ENCODE measurements at places on chromosomes 11 and 22.

DNA sequence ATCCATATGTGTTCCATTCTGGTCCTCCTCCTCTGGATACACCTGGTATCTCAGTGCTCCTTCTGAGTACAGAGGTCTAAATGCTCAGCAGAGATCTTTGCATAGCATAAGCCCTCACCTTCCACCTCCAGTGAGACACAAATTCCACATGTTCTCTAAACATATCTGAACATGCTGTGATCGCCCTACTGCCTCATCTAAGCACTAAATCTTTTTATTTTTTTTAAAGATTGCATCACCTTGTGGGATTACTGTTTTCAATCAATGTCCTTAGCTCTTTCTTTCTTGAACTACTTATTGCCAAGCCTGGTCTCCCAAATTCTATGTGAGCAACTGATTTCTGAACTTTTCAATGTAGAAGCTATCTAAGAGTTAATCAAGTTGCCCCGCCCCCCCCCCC, 113.4 kb downstream of the TRPC6 start:
- no peak for DNase-seq

DNA sequence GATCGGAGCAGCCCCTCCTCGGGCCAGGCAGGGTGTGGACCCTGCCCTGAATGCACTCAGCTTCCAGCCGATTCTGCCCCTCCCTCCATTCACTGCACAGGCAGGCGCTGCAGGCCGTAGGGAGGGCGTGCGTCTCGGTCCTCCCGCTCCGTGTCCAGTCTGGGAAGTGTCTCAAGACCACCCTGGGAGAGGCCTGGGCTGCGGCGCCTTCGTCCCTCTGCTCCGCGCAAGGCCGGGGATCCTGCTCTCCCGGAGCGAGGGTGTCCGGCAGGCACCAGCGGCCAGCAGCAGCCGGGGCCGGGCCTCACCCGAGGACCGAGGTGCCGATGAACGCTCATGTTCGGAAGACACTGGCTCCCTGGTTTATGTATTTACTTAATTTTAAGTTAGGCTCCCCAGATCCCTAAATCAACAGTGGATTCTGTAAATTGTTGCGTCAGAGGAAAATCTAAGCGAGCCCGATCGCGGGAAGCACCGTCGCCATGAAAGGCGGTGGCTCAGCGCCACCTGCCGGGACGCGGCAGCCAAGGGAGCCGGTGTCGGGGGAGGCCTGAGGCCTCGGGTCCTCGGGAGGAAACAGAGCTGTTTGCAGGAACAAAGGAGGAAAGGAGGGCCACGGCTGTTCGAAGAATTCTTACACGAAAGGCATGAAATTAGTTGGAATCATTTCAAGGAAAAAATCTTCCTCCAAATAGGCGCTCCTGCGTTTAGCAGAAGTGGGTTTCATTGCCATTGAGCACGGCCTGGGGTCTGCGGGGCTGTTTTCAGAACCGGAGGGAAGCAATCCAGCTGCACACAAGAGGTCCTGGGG, 195.3 kb downstream of the BRD1 start:
- DNase-seq = peak; percentile 58

GRCh38 chr11:100774132-100774531, 87.0 kb downstream of the ARHGAP42 start:
- no peak for DNase-seq

GRCh38 chr11:119167933-119168332, 592 bp upstream of the NLRX1 start:
- DNase-seq = no peak

- no peak for DNase-seq
Measured at GRCh38 chr11:75174781-75175370, 24.0 kb downstream of the SLCO2B1 start.

GRCh38 chr11:72041364-72042063, 38.8 kb downstream of the NUMA1 start:
- peak; percentile 94 for DNase-seq

DNA sequence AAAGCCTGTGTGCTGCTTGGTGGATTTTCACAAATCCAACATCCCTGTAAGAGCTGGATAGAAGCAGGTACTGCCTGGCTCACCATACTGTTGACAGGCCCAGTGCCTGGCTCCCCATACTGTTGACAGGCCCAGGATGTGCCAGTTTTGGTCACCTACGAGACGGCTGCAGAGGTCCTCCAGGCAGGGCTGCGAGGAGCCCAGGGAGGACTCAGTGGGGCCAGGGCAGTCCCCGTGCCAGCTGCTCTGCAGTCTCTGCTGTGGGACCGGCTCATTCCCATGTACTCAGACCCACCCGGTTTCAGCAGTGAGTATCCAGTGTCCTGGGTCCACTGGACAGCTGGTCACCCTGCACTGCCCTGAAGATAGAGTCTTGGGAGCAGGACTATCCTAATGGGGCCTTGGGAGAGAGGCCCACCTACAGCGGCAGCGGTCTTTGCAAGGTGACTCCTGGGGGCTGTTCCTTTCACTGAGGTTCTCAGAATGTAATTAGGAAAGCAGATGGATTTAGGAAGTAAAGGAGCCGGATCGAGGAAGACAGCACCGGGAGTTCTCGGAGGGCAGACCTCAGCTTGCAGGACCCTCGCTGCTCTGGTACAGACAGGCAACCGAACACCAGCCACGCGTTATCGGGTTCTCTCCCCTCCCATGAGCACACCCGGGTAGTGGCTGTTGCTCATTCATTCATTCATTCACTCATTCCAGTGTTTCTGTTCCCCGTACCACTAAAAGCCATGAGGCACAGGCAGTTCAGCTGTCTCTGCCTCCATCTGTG, 106.1 kb downstream of the CTTN start:
- DNase-seq = no peak

GRCh38 chr22:46761539-46762237, 762 bp upstream of the TBC1D22A start:
- DNase-seq = peak; percentile 73

- DNase-seq = peak; percentile 63
Measured at GRCh38 chr11:110529043-110529442, 99.3 kb downstream of the FDX1 start.

GRCh38 chr11:125069008-125069407, 5.9 kb downstream of the SLC37A2 start:
- no peak for DNase-seq

DNA sequence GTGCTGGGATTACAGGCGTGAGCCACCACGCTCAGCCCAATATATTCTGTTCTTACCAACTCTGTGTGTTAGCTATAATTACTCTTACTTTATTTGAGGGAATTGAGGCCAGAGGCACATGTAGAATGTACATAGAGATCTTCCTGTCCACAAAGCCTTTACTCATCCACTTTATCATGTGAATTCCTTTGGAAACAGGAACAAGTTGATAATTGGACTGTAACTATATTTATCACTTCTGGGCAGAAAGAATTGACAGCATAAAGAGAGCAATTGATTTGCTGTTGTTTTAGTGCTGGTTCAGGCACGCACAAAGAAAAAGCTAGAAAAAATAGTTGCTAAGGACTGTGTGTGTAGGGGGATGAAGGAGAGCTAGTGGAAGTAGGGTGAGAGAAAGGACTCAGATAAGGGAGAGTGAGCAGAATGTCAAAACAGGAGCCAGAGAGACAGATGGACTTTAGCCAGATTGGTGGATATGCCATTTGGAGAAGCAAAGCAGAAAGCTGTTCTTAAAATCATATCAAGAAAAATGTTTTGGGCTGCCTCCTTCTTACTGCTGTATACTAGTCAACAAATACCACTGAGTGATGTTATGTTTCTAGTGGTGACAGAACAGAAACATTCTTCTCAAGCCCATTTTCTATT, 929.8 kb upstream of the CNTN5 start:
- DNase-seq = no peak

GRCh38 chr22:22759889-22760546, 115.6 kb downstream of the GGTLC2 start:
- DNase-seq = no peak

DNA sequence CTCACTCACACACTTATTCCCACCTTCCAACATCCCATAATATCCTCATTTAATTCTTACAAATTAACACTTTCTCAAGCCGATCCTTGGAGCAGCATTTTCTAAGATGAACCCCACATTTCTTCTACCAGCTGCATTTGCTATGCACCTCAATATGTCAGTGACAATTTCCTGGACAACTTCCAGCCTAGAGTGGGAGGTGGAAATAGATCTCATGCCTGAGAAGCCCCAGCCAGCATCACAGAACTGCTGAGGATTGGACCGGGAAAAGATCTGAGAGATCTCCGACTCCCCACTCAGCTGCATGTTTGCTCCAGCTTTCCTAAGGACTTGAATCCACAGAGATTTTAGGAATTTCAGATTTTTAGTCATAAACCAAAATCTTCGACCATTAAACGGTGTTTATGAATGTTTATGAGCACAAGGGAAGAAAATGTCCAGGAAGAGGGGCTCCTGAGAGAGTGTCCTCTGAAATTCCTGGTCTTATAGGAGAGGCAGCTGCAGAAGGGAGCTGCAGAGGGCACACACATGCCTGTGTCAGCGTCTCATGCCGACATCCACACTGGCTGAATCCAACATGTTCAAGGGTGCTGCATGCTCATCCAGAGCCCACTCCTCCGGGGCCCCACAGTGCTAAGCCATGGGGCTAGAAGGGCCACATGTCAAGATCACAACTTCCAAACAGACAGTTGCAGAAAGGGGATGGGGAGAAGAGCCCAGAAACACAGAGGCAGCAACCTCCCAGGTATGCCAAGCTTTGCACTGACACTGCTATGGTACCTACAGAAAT, 68.6 kb downstream of the MICAL3 start:
- no peak for DNase-seq

GRCh38 chr11:17443423-17443822, 33.2 kb downstream of the ABCC8 start:
- no peak for DNase-seq

GRCh38 chr11:60932605-60933356, 8.5 kb downstream of the TMEM132A start:
- no peak for DNase-seq

DNA sequence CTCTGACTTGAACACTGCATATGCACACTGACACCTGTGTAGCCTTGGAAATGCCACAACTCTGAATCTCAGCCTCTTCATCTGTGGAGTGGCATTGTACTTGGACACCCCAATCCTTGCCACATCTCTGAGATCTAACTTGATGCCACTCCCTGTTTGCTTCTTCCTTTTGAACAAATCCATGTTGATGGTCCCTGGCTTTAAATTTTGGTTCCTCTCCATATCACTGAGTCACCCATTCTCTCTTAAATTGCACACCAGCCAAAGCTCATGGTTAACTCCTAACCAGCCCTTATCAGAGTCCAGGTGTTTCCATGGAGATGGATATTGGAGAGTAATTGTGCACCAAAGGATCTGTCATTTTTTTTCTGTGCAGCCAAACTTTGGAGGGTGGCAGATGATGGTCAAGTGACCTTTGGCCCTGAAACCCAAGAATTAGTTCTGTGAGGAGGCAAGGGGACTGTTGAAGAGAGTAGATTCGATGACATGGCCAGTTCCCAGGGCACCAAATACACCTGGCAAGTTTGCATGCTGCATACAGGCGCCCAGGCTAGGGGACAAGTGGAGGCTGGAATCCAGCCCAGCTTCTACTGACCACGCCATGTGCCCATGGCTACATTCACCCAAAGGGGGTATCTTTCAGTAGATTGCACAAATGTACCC, 25.1 kb upstream of the PAMR1 start:
- DNase-seq = no peak

- DNase-seq = peak; percentile 91
Measured at GRCh38 chr22:29799217-29799680, 32.1 kb downstream of the UQCR10 start.

DNA sequence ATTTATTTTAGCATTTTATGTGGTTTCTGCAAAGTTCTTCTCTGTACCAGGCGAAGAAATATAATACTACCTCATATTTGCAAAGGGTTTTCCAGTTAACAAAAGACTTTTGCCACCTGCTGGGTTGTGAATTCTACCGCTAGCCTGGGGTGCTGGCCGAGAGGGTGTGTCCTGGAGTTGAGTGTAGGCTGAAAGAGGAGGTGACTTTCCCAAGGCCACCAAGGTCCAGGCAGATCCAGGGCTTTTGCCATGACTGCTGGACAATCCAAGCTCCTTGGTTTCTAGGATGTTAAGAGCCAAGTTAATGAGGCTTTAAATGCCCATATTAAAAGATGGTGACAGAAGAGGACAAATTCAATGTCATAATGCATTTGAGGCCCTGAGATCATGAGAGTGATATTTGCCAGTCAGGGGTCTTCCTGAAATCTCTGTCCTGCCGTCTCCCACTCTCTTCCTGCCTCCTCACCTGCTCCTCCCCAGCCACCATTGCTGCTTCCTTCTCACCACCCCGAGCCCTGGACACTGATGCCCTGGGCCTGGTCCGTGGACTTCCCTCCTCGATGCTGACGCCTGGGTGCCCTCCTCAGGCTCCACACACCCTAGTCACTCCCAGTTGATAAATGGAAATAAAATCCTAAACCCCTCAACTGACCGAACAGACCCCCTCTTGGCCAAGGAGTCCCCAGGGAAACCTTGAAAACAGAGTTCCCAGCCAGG, 825.6 kb downstream of the TBC1D22A start:
- no peak for DNase-seq

GRCh38 chr22:32286290-32286840, 31.2 kb upstream of the SLC5A4 start:
- no peak for DNase-seq

DNA sequence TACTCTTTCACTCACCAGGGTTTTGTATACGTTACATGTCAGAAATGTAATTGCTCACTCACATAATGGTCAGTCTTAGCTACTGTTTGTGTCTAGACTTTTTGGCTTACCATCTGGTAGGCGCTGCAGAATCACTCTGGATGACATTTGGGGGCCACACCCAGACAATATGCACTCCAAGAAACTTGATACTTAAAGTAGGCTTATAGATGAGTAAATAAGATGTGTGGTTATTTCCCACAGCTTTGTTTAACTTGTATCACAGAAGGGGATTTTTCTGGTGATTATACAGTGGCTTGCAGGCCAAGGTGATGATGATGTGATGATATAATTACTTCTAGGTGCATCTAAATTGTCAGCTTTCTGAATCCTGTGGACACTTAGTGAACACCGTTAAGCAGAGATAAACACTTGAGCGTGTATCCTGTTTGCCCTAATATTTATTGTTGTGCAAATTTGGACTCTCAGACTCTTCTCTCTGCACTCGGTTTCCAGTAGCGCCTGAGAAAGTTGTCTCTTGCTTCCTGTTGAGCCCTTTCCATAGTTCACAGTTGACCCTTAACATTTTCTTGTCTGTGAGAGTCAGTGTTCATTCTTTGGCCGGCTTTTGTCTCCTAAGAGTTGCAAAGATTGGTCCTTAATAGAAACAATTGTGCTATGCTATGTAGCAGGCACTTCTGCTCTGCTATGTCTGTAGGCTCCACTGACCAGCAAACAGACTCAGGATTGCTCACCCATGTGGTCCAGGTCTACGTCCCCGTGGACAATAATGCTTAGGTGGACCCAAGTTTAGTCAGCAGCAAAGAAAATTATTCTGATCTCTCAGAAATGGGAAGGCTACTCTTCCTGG, 89.3 kb downstream of the PRR5L start:
- DNase-seq = peak; percentile 40

- DNase-seq = no peak
Measured at GRCh38 chr11:115707180-115707905, 203.1 kb upstream of the CADM1 start.

DNA sequence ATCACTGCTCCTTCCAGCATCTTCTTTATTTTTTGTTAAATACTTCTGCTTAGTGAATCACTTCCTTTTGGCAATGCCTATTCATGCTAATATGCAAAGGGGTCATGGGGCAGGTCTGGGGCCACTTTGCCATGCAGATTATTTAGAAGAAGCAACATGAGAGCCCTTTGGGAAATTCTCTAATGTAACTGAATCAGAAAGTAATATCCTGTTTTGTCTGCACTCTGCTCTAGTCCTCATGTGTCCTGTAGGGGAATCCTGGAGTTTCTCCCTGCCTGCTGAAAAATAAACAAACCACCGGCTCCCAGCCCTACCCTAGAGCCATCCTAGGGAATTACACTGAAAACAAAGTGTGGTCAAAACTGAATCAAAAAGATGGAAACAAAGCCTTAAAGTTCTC, 176.5 kb upstream of the POU2AF2 start:
- DNase-seq = peak; percentile 47

All from DMS53 (cell line).